Activated T-cell treated with anti-CD3 and anti-CD28 coated beads, Interleukin-2, amount 50 U/mL, for 72 hours (primary cell): ENCODE measurements at places on chromosomes 11 and 22. TPM values are rescaled to one million over a fixed set of nuclear protein-coding genes. Genes with fewer than 3 reads are reported as not detected.

DNA sequence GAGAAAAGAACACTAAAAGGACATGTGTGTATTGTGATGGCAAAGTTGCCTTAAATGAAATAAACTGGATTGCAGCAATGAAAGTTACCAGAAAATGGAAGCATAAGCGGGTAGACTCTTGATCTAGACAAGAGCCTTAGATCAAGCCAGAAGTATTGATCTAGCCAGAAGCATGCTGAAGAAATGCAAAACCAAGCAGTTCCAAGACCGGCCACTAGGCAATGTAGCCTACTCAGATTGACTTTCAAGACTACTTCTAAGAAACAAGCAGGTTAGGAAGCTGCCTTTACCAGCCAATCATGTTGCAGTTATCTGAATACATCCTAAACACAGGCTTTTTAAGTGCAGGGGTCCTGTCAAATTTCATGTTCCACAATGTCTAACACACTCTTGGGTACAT is 54.6 kb downstream of the KCNA4 start:
- no peak for DNase-seq

DNA sequence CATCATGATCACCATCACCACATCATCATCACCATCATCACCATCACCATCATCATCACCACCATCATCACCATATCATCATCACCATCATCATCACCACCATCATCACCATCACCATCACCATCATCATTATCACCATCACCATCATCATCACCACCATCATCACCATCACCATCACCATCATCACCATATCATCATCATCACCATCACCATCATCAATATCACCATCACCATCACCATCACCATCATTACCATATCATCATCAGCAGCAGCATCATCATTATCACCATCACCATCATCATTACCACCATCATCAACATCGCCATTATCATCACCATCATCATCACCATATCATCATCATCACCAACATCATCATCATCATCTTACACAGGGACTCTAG is 351.1 kb downstream of the MIAT start:
- no peak for DNase-seq

GRCh38 chr11:106409222-106409621 is 331.8 kb downstream of the AASDHPPT start:
- no peak for DNase-seq

GRCh38 chr22:27541836-27542235 is 259.7 kb downstream of the MN1 start:
- DNase-seq, result no peak

NCR3LG1 gene
- total RNA-seq, result 1.3 TPM

CNTF gene
- 5.0 TPM for total RNA-seq
